Common myeloid progenitor, CD34-positive (primary cell): ENCODE measurements at places on chromosomes 13 and 19.

DNA sequence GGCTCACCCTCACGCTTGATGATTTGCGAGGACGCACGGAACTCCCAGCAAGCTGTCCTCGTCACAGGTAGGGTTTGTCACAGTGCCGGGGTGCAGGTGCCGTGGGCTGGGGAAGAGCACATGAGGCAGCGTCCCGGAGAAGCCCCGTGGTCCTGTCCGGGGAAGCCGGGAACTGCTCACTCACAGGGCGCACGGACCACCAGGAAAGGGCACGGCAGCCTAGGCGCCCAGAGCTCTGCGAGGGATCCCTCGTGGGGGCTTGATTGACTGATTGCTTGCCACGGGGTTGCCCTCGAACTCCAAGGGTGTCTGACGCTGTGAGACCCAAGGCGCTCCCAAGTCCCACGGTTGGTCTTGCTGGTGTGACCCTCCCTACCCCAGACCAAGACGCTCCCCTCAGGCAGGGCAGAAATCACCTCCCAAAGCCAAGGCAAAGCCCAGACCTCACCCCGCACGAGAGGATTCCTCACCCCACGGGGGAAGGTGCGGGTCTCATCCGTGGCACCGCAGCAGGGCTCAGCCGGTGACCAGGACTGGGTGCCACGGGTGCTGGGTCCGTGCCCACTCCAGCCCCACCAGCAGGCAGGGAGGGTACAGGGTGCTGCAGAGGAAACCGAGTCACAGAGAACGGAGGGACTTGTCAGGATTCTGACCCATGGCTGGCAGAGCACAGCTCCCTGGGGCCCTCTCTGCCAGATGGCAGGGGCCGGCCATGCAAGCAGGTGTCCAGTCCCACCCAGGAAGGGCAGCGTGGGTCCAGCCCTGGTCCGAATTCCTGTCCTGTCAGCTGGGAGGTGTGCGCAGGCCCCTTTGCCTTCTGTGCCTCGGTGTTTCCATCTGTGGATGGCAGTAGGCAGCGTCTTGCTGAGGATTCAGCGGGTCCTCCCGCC lies 7.7 kb downstream of the C2CD4C start:
- no peak for DNase-seq

GRCh38 chr19:3058009-3058820 lies 4.1 kb downstream of the TLE5 start:
- DNase-seq, result no peak

DNA sequence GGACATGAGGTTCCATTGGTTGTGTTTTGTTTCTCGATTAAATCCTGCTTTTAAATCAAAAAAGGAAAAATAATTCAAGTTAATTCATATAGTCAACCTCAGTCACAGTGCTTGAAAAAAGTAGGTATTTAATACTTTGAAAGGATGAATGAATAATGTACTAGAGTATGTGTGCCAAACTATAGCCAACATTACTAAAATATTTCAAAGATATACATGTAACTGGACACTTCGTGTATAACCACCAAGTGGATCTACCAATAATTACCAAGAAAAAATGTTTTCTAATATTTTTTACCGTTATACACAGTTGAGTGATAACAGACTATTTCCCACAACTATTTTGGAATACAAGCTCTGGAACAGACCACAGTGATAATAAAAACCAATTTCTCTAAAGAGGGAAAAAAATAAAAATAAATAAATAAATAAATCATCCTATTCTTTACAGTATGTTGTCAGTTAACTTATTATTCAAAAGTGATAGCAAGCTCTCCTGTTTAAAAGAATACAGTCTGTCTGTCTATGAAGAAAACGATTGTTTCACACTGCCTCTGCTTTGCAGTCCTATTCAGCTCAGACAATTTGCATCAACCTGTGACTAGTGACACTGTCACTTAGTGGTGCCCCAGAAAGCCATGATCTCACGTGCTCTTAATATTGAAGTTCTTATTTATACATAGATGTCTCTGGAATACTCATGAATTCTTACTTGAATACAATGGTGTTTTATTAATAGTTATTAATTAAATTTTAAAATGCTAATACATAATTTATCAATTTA lies 58.2 kb downstream of the UBL3 start:
- no peak for DNase-seq

GRCh38 chr13:48579165-48579918 lies 46.5 kb upstream of the RCBTB2 start:
- DNase-seq, result peak; percentile 90

- DNase-seq, result no peak
These were observed at the start of gene TEKTIP1 for GRCh38 chr19:3538965-3539755. TSS of gene TEKTIP1 (plus strand) at chr19:3539174. CDS start at chr19:3539178, 4 bp downstream.

DNA sequence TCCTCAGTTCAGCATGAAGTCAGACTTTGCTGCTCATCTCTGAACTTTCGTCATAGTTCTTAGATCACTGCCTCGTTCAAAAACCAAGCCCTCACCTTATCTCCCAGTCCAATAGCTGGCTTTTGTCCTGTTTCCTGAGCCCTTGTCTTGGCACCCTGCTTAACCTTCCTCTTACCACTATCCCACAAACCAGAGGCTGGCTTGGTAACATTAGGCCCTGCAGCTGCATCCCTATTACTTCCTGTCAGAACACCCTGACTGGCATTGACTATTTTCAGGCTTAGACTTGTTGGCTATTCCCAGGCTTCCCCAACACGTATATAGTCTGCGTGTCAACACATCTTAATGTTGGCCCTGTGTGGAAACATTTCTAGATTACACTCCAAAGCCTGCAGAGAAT lies 172.4 kb downstream of the VWA8 start:
- peak; percentile 96 for DNase-seq

DNA sequence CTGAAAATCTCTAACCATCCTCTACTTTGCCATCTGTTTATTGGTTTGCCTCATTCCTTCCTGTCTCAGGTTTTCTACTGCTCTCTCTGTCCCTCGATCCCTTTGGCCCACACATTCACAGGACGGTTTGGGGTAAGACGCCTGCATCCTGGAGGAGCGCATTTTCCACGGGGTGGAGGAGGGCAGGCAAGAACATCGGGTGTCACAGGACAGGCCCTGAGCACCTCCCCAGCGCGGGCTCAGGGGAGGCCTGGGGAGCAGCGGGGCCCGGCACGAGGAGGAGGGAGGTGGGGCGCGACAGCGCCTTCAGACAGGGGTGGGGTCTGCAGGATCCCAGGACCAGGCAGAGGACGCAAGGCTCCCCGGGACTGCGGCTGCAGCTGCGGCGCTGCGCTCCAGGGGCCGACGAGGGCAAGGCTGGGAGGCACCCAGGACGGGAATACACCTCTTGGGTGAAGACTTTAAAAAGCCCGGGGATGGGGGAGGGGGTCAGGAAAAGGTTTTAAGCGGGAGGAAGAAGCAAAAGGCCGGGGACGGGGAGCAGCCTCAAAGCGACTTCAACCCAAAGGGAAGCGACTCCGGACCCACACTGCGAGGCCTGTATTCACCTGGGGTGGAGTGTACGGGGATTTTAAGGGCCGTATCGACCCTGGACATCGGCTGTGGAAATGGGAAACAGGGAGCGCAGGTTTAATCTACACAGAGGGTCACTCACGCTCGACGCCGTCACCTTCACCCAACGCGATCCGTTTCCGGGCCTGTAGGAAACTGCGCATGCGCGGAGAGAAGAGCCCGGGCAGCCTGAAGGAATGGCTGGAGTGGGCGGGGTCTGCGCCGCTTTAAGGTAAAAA lies at the start of gene ZNF415:
ZNF415 (minus strand) TSS at position 770 of the 851 bp plus-strand sequence. CDS start 10,234 bp downstream, outside the sequence.
- peak; percentile 52 for DNase-seq

- DNase-seq, result no peak
These were observed 252.1 kb downstream of the RFC3 start for GRCh38 chr13:34070006-34070405.

DNA sequence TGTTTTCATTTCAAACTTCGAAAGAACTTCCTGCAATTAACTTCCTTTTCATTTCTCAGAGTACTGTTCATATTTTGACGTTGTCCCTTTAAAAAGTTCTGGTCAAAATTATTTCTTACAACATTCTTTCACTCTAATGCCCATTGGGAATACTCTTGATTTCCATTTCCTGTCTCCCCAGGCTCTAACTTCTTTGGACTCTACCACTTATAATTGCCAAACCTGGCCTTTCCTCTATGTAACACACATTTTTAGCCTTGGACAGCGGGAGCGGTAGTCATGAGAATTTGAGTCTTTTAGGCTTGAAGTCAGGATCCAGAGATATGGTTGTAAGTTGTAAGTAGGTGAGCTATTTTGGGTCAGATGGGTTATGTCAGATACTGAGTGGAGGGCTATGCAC lies 163.5 kb upstream of the SPRY2 start:
- no peak for DNase-seq

DNA sequence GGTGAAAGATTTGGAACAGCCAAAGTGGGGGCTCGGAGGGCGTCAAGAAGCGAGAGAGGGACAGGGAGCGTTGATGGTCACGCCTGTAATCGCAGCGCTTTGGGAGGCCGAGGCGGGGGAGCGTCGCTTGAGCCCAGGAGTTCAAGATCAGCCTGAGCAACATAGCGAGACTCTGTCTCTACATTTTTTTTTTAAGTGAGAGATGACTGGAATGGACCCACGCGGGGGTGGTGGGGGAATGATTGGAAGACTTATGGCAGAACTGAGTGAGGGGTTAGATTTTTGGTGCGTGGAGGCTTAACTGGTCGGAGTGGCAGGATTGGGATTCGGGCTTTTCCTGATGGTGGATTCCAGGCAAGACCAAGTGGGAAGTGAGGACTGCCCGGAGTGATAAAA lies 725 bp downstream of the PSMD8 start:
- DNase-seq, result no peak

GRCh38 chr13:99356262-99357091 lies 49.3 kb upstream of the GPR183 start:
- peak; percentile 94 for DNase-seq

DNA sequence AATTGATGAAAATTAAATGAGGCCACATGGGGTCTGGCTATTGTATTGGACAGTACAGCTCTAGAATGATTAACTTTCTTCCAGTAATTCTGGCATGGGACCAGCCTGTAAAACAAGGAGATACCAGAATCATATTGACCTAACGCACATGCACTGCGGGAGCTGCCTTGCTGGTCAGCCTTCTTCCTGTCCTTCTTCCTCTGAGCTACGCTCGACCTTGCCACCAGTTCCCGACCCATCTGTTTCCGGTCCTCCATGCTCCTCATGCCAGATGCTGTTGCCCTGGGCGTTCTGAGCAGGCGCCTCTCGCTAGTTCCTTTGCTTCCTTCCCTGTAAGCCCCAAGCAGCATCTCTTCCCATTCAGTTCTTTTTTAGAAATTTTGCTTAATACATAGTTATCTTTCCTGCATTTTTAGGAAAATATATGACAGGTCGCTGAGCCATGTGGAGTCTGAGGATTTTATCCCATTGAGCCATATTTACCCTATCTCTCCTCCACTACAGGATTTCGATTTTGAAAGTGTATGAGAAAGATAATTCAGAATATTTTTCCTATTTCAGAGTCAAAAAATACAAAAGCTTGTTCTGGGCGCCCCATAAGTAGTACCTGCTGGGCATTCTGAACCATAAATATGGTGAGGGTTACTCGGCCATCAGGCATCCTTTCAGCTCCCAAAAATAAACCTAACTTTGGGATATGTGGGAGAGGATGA lies 38.6 kb downstream of the TNFRSF19 start:
- DNase-seq, result peak; percentile 48
